NCI-H187 treated with DMSO at 0.1 percent for 48 hours (cell line): ENCODE measurements at places on chromosomes 6 and 20.

DNA sequence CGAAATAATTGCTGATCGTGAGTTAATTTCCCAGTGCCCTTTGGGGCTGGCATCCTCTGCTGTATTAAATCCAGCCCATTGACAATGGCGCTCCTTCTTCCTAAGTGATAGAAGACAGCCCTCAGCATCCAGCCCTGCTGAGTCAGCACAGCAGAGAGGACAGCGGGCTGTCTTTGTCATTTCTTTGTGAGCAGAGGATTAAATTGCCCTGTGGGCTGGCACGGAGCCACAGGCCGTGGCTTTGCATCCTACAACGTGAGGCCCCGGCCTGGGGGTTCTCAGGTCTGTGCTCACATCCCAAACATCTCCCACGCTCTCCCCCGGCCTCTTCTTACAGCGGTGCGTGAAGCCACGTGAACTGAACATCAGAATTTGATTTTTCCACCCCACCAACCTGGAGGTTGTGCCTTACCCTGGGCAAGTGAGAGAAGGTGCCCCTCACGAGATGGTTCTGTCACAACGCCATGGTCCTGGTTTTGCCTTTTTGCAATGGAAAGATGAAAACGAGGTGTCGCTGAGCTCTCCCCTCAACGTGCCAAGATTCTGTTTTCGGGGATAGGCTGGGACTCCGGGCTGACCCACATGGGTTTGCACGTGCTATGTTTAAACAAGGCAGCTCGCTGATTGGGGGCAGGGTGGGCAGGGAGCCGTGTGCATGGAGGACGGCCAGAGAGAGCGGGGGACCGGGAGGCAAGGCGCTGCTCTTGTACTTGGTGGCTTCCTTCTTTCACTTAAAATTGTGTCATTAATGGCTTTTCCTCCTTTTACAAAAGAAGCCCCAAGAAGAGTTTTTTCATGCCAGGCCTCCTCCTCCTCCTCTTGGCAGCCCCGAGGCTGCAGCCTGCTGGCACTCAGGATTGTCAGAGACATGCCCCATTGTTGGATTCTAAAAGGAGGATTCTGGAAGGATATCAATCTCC lies 19.5 kb downstream of the CDH4 start:
- DNase-seq: no peak

DNA sequence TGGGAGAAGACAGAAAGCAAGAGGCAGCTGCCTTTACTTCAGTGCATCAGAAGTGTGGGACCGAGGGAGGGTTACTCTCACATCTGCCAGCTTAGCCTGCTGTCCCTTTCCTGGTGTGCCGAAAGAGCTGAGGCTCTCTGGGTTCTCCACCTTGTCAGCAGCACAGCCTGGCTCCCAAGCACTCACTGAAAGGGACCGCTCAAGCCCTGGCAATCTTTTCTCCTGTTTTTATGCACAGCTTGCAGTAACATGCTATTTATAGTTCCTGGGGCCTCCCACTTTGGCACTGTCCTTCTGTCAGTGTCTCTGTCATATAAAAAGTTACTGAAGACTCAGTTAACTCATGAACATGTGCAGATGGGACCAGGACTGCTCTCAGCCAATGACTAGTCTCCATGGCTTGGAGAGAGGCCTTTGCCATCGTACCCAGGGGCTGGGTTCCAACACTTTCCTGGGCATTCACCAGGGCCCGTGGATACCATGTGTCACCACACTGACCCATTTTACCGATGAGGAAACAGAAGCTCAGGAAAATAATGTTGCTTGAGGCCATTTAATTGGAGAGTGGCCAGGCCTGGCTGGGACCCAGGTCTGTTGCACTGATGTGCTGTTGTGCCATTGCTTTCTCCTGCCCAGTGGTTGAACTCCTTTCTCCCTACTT lies 46.2 kb downstream of the PANK2 start:
- DNase-seq: no peak

DNA sequence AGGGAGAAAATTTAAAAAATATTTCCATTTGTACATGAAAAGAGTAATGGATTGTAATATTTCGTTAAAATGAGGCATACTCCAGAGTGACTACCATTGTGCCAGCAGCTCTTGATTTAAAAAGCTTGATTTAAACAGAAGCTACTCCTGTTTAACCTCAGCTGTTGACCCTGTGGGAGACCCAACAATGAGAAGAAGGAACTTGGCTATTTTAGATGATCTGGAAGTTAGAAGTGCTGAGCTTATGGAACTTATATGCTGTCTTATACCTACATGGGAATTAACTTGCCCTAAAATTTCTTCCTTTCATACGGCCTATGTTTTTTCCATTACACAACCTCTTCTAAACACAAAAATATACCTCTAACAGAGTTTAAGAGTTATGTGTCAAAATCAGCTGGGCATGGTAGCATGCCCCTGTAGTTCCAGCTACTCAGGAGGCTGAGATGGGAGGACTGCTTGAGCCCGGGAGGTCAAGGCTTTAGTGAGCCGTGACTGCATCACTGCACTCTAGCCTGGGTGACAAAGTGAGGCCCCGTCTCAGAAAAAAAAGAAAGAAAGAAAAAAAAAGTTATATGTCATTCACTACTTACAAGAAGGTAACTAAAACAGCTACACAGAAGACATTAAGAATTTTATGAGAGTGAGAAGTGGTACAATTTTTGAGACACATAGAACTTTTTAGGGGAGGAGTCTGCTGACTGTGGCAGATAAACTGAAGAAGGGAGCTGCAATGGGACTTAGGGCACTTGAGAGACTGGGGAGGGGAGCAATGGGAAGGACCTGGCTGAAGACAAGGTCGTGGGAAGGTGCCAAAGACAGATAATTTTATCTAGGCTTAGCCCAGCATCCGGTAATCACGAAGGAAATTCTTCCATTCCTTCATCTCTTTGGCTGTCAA lies 139.9 kb downstream of the MYB start:
- no peak for DNase-seq

GRCh38 chr6:26544473-26544872 lies 6.3 kb downstream of the HMGN4 start:
- DNase-seq: no peak

DNA sequence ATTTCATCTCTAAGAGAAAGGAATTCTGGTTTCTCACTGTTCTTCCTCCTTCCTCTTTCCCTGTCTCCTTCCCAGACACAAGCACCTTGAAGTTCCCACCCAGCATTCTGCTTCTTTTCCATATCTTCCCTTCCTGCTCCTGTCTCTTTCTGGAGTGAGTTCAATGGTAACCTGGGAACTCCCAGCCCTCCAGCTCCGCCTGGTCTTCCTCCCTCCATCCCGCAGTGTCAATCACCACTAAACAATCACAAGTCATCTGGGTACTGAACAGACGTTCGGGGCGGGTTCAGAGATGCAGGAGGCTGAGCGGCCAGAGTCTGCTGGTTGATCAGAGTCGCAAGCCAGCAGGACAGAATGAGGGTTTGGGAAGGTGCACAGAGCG lies 7.7 kb downstream of the TTBK1 start:
- DNase-seq: no peak

GRCh38 chr20:62208795-62209755 lies 11.0 kb downstream of the HRH3 start:
- no peak for DNase-seq
